A549 treated with ZK216348 at 1 μM for 4 hours (cell line): ENCODE measurements at places on chromosomes 13 and 19. TPM values are rescaled to one million over a fixed set of nuclear protein-coding genes. Genes with fewer than 3 reads are reported as not detected.

The ZNF560 gene
- total RNA-seq: not detected in 5 replicates

The F2RL3 gene
- not detected in 5 replicates for total RNA-seq

The SMARCA4 gene
- 9.1 to 12.0 TPM (median 11.8 TPM) in 5 replicates for total RNA-seq

The ANKLE1 gene
- total RNA-seq: 0.12 to 0.90 TPM (median 0.52 TPM) in 5 replicates

The COX6B2 gene
- total RNA-seq: 1.2 to 7.0 TPM (median 1.4 TPM) in 5 replicates

The THSD8 gene
- 4.8 to 12.3 TPM (median 8.1 TPM) in 5 replicates for total RNA-seq

The CDX2 gene
- total RNA-seq: 0.56 to 1.3 TPM (median 0.95 TPM) in 5 replicates

The TDRD12 gene
- 0.12 to 0.25 TPM (median 0.19 TPM) in 5 replicates for total RNA-seq

The ZNF324 gene
- 7.2 to 11.7 TPM (median 8.9 TPM) in 5 replicates for total RNA-seq

The MBD3L2 gene
- not detected in 5 replicates for total RNA-seq

The KMT2B gene
- 37.3 to 66.3 TPM (median 62.5 TPM) in 5 replicates for total RNA-seq

The ILF3 gene
- total RNA-seq: 137 to 175 TPM (median 172 TPM) in 5 replicates

The DEDD2 gene
- total RNA-seq: 43.1 to 88.7 TPM (median 75.9 TPM) in 5 replicates

The TRPC4 gene
- not detected in 5 replicates for total RNA-seq

The ACP5 gene
- total RNA-seq: 0.41 TPM in 1 of 5 replicates, not detected in the others

The SELENOV gene
- total RNA-seq: not detected in 5 replicates

The CLDN10 gene
- total RNA-seq: 0.18 to 0.20 TPM in 2 of 5 replicates, not detected in the others

The ZNF610 gene
- not detected in 5 replicates for total RNA-seq

The LPAR2 gene
- total RNA-seq: 2.0 to 5.4 TPM (median 5.2 TPM) in 5 replicates

The PLK5 gene
- total RNA-seq: not detected in 5 replicates

The CEACAM4 gene
- total RNA-seq: not detected in 5 replicates

The IGSF23 gene
- total RNA-seq: 0.27 to 0.68 TPM (median 0.45 TPM) in 5 replicates

The KCNK6 gene
- total RNA-seq: 3.6 to 6.3 TPM (median 4.6 TPM) in 5 replicates

The DLEU7 gene
- total RNA-seq: not detected in 5 replicates
